ENCODE measurements at places on chromosomes 3 and 15.

- DNase-seq: no peak
Measured at GRCh38 chr15:60799885-60800284, 320.9 kb upstream of the ICE2 start.

DNA sequence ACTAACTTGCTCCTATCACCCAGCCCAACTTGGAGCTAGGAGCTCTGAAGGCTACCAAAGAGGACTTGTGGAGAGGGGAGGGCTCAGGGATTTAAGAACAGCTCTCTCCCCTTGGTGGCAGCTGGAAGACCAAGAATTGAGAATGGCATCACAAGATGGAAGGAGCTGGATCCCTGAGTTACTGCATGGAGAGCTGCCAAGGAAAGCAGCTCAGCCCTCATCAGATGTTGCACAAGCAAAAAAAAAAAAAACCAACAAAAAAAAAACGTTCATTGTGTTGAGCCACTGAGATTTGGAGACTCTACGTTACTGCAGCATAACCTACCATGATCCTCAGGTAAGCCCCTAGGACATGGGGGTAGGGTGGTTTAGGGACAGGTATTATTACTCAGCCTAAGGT, 41.0 kb downstream of the ITGB5 start:
- peak; percentile 54 for DNase-seq

GRCh38 chr3:64918989-64919388, 231.2 kb upstream of the ADAMTS9 start:
- no peak for DNase-seq

- DNase-seq: peak; percentile 88
Measured at GRCh38 chr3:171351676-171352075, 108.5 kb downstream of the TNIK start.

- DNase-seq: peak; percentile 78
Measured at GRCh38 chr15:77507143-77507897, 86.6 kb downstream of the HMG20A start.

DNA sequence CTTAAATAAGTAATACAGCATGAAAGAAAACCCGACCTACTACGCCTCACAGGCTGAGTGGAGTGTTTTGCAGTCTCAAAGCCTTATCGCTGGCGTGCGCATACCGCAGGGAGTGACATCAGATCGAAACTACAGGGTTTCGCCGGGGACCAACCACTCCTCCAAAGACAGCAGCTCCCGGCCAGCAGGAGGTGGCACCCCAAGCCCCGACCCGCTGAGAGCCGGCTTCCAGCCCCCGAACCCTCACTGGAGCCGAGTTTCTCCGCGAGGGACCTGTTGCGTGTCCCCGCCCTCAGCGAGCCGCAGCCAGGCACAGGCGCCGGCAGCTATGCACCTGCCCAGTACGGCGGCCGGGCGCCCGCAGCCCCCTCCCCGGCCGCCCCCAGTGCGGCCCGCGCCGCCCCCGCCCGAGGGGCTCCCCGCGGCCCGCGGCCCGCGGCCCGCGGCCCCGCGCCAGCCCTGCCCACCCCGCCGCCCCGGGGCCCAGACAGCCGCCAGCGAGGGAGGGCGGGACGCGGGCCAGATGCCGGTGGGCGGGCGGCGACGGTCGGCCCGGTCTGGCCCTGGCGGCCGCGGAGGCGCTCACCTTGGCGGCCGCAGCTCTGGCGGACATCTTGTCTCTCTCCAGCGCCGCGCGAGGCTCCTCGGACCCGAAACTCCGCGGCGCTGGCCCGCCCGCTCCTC, 710 bp downstream of the TJP1 start:
- peak; percentile 95 for DNase-seq

- DNase-seq: no peak
Measured at GRCh38 chr3:12234192-12234591, 54.7 kb upstream of the PPARG start.

DNA sequence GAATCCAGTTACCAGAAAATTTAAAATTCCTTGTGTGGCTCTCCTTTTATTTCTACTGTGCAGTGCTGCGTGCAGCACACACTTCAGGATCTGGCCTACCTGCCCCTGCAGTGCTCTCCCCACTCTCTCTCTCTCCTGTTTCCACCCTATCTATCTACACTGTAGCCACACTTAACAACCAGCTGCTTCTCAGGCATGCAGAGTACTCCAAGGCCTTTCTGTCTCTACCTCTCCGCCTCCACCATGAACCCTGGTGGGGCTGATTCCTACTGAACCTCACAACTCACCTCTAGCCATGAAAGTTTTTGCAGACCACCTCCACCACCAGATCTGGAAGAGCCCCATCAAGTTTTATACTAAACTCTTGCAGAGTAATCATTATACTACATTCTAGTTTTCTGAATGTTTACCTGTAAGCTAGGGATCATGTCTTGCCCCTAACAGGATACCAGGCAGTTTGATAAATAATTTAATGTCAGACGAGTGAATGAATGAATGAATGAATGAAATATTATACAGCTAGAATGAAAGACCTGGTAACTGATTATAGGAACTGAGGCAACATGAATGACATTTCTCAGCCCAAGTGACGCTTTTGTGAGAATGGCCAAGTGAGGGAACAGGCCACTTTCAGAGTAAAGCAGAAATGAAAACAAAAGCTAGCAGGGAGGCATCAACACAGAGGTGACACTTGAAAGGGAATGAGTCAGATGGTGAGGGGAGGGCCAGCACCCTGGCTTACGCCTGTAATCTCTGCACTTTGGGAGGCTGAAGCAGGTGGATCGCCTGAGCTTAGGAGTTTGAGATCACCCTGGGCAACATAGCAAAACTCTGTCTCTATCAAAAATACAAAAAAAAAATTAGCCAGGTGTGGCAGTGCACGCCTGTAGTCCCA, 363.5 kb downstream of the FOXP1 start:
- no peak for DNase-seq

- DNase-seq: no peak
Measured at GRCh38 chr3:175304404-175304803, 445.3 kb downstream of the NAALADL2 start.
